Foreskin keratinocyte (primary cell): ENCODE measurements at places on chromosomes 5 and 9. TPM values are rescaled to one million over a fixed set of nuclear protein-coding genes. Genes with fewer than 3 reads are reported as not detected.

- no peak for DNase-seq
Observed at GRCh38 chr9:11992866-11993265, 700.3 kb upstream of the TYRP1 start.

DNA sequence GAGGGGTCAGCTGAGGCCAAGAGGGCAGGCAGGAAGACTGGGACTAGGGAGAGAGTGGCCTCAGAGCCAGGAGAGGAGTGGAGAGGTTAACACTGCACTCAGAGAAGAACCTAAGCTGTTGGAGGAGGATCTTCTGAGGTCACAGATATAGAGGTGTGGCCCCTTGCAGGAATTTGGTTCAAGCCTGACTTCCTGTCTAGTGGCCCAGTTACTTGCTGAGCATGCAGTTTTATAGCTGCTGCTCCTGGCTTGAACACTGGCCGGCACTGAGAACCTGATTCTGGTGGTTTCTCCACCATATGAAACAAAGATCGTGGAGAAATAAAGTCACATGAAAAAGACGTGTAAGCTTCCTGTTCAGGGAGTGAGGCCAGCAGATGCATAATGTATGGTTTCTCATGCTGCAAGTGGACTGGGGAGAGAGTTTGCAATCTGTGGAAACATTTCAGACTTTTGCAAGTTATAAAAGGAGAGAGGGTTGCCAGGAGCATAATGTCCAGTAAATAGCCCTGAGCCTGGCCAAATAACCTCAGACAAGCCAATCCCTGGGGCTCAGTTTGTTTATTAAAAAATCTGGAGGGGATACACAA lies 82.6 kb downstream of the GALNT10 start:
- DNase-seq, result no peak

The NOXA1 gene
- 0.50 and 0.91 TPM in 2 replicates for polyA plus RNA-seq

GRCh38 chr9:110842986-110843385 lies 174.4 kb downstream of the MUSK start:
- no peak for DNase-seq

- no peak for DNase-seq
Observed at GRCh38 chr5:116507941-116508655, 66.5 kb downstream of the SEMA6A start.

DNA sequence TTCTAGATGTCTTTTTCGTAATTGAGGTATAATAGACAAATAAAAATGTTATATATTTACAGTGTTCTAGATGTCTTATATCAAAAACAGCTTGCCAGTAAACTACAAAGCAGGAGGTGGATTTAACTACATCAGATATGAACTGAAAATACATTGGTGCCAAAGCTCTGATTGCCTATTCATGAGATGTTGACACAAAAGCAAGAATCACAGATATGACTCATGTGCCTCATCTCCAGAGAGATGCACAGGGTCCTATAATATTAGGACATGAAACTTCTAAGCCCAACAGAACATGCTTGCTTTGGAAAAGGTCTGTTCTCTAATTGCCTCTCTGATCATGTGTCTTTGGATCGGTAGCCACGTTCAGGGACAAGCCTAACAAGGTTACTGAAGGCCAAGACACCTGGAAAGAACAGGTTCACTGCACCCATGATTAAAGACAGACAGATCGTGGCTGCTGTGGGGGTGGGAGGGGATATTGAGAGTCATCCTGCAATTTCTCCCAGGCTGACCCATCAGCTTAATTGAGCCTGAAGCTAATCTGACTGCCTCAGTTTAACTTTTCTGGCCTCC lies 16.8 kb downstream of the ABCA1 start:
- DNase-seq, result no peak

The WDR41 gene
- polyA plus RNA-seq, result 29.0 and 33.4 TPM in 2 replicates

The HBEGF gene
- 8.4 and 10.2 TPM in 2 replicates for polyA plus RNA-seq

The DIPK1B gene
- polyA plus RNA-seq, result 0.18 and 0.19 TPM in 2 replicates

The PRLR gene
- not detected in 2 replicates for polyA plus RNA-seq

- no peak for DNase-seq
Observed at GRCh38 chr5:55437859-55438206, 96.9 kb downstream of the PLPP1 start.

GRCh38 chr5:103034662-103035392 lies 85.1 kb downstream of the GIN1 start:
- no peak for DNase-seq

- DNase-seq, result no peak
Observed at GRCh38 chr5:55649963-55650362, 62.2 kb downstream of the SLC38A9 start.

The INSL4 gene
- not detected in 2 replicates for polyA plus RNA-seq

The UQCRQ gene
- polyA plus RNA-seq, result 557 and 587 TPM in 2 replicates

GRCh38 chr9:4114569-4115505 lies 185.0 kb downstream of the GLIS3 start:
- no peak for DNase-seq

The FSTL4 gene
- polyA plus RNA-seq, result 0.29 and 0.59 TPM in 2 replicates

GRCh38 chr5:116476897-116477537 lies 97.6 kb downstream of the SEMA6A start:
- DNase-seq, result peak; percentile 13

GRCh38 chr5:96794757-96795156 lies 13.0 kb downstream of the ERAP1 start:
- no peak for DNase-seq

- DNase-seq, result peak; percentile 13
Observed at GRCh38 chr5:149094996-149095395, 32.1 kb upstream of the SH3TC2 start.

The FOXD4 gene
- 0.10 and 0.16 TPM in 2 replicates for polyA plus RNA-seq

GRCh38 chr9:98351370-98351769 lies 95.9 kb upstream of the TBC1D2 start:
- no peak for DNase-seq

GRCh38 chr9:104788251-104788650 lies 24.3 kb downstream of the NIPSNAP3B start:
- DNase-seq, result no peak

The FBP1 gene
- not detected in 2 replicates for polyA plus RNA-seq

The FOXD4L4 gene
- not detected in 2 replicates for polyA plus RNA-seq

DNA sequence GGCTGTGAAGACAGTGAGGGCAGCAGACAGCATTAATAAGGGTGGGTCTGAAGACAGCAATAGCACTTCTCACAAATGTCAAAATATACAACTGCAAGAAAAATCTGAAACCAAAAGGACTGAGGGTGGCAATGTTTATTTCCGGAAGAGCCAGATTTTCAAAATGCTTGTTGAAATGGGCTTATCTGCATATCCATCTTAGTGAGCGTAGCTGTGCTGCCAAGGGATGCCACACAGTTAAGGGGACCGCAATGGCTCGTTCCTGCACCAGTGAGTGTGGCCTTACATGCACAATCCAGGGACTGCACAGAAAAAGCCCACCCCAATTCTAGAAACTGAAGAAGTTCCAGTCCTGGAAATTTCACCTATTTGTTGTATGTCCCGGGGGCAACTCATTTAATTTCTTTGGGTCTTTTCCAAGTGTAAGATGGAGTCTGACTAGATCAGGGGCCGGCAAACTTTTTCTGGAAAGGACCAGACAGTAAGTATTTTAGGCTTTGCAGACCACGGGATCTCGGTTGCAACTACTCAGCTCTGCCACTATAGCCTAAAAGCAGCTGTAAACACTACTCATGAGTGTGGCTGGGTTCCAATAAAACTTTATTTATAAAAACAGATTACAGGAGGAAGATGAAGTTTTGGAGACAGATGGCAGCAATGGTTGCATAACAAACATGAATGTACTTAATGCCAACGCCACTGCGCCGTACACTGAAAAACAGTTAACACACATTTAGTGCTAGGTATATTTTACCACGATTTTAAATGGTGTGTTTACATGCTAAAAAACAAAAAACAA lies 154.1 kb downstream of the MYO10 start:
- DNase-seq, result no peak

The G3BP1 gene
- 74.1 and 96.7 TPM in 2 replicates for polyA plus RNA-seq

DNA sequence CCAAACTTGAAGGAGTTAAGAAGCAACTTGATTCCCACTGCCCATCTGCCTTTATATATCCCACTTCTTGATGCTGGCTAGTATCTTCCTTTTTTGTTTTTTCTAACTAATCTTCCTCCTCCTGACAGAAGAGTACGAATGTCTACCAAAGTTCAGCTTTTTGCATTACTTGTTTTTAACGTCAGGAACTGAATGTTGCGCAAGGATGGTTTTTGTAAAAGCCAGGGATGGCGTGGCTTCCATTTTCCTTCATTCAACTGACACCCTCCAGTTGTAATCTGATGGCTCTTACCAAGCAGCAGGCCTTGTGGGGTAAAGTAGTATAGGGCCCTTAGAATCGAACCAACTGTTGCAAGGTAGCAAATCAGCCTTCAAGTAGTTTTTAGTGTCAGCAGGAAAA lies 70.8 kb upstream of the GPR151 start:
- DNase-seq, result no peak

The OBP2B gene
- not detected in 2 replicates for polyA plus RNA-seq

GRCh38 chr5:76522103-76522935 lies 100.9 kb downstream of the F2RL2 start:
- DNase-seq, result no peak

The PCDHB5 gene
- 0.03 TPM in 1 of 2 replicates, not detected in the other for polyA plus RNA-seq

DNA sequence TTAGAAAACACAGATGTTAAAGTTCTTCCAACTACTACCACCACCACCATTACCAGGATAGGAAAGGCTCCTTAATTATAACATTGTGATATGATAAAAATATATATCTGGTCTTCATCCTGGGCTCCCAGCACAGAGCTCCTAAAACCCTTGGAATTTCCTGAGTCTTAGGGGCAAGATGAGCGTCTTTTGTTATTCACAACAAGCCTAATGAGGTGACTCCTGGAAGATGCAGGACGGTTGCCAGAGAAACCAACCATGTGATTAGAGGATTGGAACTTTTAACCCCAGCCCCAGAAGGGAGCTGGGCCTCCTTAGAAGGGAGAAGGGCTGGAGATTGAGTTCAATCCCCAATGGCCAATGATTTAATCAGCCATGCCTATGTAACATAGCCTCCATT lies 148.0 kb upstream of the ADRA1B start:
- DNase-seq, result no peak

GRCh38 chr5:134468921-134469400 lies 56.5 kb upstream of the JADE2 start:
- no peak for DNase-seq

The COL5A1 gene
- 2.9 and 6.2 TPM in 2 replicates for polyA plus RNA-seq

The EFNA5 gene
- polyA plus RNA-seq, result 2.7 and 3.0 TPM in 2 replicates

DNA sequence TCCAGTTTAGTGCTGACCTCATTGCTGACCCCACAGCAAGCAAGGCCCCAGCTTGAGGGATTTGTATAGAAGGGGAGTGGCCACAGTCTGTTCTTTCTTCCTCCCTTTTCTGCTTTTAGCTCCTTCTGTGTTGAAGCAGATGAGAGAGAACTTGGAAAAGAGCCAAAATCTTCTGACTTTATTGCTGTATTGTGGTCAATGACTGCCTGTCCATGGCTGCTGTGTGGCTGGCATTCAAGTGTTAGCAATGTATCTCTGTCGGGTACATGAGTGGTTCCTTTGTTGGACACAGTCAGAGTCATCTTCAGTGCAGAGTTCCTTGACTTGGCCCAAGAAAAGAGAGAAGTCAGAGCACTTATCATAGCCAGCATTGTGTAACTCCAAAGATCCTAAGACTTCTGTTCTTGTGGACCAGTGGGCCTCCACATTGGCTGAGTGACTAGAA lies 154.1 kb downstream of the LRRC70 start:
- peak; percentile 13 for DNase-seq

GRCh38 chr5:117098094-117098493 lies 523.5 kb upstream of the SEMA6A start:
- no peak for DNase-seq
